G401 (cell line): ENCODE measurements at places on chromosomes 2 and 18.

DNA sequence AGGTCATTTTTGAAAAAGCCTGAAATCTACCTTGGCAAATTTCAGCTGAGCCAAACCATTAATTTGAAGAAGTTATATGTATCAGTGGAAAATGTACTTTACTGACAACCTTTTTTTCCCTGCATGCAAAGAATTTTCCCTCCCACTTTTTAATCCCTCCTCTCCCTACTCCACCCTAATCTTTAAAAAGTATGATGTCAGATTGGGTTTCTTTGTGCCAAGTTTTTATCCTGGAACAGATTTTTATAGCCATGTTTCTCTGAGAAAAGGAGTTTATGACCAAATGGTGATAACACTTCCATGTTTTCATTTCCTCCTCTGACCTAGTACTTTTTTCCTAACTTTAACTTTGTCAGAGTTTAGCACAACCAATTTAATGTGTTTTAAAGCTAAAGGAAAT lies 250.3 kb upstream of the FOSL2 start:
- no peak for DNase-seq

GRCh38 chr2:191152482-191153240 lies 1.9 kb upstream of the STAT4 start:
- no peak for DNase-seq

- no peak for DNase-seq
These were observed 3.9 kb upstream of the PRELID3A start for GRCh38 chr18:12403601-12404506.

DNA sequence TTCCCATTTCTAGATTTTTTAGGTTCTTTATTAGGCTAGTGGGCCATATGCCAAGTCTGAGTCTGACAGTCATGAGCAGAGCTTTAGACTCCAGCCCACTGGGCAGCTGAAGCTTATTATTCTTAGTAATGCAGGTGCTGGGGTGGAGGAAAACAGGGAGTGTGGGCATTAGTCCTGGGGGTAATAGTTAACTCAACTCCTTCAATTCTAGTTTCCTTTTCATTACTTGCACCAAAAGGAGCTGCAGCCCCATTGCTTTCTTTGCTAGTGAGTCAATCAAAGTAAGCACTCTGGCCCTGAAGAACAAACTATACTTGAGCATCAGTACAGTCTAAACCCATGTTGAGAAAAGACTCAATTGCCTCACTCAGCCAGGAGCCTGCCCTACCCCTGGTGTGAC lies 35.5 kb downstream of the ICOS start:
- DNase-seq, result no peak

DNA sequence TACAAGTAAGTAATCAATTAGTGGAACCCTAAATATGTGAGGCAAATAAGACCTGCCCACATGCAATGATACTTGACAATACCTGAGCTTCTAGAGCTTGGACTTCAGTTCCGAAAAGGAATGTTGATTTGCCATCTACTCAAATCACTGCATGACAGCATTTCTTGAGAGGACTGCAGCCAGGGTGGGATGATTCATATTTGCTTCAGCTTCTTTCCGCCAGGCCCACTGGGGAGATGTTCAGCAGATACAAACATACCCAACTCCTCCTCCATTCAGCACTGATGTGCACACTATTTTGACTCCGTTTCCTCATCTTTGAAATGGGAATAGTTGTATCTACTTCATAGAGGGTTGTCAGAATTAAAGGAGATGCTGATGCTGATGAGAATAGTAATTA lies 28.8 kb upstream of the TMEM177 start:
- DNase-seq, result no peak

- DNase-seq, result no peak
These were observed 35.5 kb upstream of the CD28 start for GRCh38 chr2:203670939-203671338.

- no peak for DNase-seq
These were observed 31.7 kb upstream of the SERTAD2 start for GRCh38 chr2:64685430-64685829.
